ENCODE measurements at places on chromosomes 2 and 18. TPM values are rescaled to one million over a fixed set of nuclear protein-coding genes. Genes with fewer than 3 reads are reported as not detected.

DNA sequence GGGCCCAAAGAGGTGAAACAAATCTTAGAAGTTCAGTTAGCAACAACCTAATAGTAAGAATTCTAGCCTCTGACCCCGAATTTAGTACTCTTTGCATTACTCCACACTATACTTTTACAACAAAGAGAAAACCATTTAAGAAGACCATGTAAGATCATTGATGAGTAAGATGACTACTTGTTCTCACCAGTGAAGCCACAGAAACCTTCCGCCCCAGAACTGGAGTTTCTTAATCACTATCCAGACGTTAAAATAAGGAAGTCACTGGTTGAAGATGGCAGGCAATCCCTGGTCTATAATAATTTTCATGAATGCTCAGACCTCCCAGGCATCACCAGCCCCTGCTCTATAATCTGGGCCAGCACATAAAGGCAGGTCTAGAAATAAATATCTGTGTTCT, 95.0 kb downstream of the TMEM163 start:
- DNase-seq, result no peak

Gene NFU1
- 90.3 TPM for total RNA-seq

DNA sequence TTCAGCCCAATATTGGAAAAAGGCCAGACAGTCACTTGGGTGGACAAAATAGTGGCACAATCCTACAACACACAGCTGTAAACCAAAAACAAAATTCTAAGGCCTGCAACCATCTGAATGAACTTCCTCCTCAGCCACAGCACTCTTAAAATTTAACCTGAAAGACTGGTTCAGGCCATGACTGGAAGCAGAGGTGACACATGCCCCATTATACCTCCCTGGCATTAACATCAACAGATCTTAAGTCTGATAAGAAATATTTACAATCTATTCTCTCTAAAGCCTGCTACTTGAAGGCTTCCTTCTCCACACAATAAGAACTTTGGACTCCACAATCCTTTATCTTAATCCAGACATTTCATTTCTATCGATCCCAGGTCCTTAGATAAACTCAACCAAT, 192.4 kb upstream of the LRP1B start:
- DNase-seq, result no peak

- no peak for DNase-seq
Observed at GRCh38 chr2:21602789-21603188, 479.0 kb downstream of the TDRD15 start.

DNA sequence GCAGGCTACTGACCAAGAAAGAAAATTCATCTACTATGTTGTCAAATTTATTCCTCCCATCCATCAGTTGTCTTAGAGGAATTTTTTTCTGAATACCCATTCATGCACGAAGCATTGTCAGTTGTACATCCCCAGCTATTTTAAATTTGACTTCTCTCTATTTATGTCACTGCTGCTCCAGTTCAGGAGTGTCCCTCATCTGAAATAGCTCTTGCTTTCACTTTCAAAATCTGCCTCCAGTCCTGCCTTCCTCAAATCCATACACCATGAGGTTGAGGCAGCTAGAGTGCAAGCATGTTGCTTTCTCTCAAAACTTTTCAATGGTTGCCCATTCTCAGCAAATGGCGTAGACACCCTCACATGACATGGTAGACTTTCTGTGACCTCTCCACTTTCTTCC, 335.4 kb upstream of the CDH2 start:
- DNase-seq, result no peak

Gene ACTG2
- 3.9 TPM for total RNA-seq

Gene ASB18
- total RNA-seq, result 44.4 TPM

Gene NGEF
- total RNA-seq, result 0.24 TPM

GRCh38 chr2:173997753-173998152, 32.6 kb upstream of the SP3 start:
- no peak for DNase-seq

DNA sequence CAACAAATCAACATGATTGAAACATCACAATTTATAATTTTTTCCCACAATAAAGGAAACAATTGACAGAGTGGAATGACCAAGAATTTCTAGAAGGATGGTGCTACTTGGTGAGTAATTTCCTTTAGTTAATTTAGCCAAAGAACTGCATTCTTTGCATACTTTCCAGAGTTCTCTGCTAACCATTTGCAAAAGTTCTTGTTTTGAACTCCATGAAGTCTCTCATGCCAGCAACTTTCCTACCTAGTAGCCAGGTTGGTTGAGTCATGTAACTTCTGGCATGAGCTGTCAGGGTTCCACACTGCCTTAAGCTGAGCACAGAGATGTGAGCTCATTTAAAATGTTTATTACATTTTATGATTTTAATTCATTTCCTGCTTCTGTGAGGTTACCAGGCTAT, 539.6 kb downstream of the PID1 start:
- DNase-seq, result no peak

Gene TRPM8
- total RNA-seq, result 0.73 TPM

- peak; percentile 71 for DNase-seq
Observed at GRCh38 chr2:71932780-71933466, 214.7 kb downstream of the CYP26B1 start.
